Large intestine (tissue), 12 donors: ENCODE measurements at places on chromosomes 16 and 17.

DNA sequence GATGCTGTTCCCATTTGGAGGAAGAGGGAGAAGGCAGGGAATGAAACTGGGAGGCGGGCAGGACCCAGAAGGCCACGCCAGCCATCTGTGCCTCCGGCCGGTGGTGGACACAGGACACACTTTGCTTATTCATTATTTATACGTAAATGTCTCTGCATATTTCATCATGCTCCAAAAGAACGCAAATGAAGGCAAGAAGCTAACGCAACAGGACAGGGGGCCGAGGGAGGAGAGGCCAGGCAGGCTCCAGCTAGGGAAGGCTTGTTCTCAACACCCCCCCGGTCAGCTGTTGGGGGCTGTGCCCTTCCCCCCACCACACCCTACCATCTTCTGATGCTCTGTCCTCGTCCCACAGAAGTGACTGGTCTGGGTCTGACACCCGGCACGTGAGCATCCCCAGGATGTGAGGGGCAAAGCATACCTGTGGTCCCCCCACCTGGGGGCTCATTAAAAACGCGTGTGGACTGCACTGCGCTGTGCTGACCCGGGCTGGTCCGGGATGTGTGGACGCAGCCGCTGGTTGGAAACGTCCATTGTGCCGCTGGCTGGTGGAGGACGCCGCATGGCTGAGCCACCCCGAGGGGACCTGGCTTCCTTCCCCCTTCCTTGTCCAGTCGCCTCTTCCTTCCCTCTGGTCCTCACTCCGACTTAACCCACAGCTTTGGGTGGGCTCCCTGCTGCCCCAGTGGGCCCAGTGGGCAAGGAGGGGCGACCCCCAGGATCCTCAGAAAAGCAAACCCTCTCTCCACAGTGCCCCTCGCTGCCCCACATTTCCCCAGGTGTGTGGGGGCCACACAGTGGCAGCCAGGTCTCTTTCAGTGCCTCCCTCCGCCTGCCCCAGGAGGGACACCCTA lies 46.4 kb upstream of the ENPP7 start:
- no peak for DNase-seq
- H3K4me1 ChIP-seq: no peaks in the 10 kb centered on the region
- H3K27me3 ChIP-seq: peaks cover 9% of the 10 kb centered on the region
- H3K4me3 ChIP-seq: no peak overlapping the region
- no peaks in the 10 kb centered on the region for H3K36me3 ChIP-seq

DNA sequence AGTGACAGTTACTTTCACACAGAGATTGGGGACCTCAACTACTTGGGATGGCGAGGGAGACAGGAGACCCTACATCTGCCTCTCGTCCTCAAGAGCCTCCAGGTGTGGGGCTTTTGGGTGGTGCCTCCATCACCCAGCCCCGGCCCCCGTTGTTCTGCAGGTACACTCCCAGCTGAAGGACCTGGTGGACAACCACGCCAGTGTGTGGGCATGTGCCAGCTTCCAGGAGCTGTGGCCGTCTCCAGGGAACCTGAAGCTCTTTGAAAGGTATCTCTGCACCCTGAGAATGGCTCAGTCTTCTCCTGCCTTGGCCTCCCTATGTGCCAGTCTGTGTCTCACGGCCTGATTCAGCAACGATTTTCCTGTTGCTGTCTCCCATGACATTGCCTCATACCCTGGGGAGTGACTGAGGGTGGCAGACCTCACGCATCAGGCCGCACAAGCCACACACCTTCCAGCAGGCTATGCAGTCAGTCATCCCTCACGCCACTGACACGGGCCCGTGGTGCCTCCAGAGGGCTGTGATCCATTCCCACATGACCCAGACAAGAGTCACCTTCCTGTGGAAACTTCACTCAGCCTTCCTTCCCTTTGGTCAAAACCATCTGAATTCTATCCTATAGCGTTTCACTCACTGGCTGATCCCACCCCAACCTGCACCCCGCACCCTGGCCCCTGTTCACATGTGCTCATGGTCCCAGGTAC lies 3.7 kb downstream of the CCNF start:
- no peaks in the 10 kb centered on the region for H3K27me3 ChIP-seq
- H3K27ac ChIP-seq: no peak overlapping the region
- peaks cover 38% of the 10 kb centered on the region for H3K36me3 ChIP-seq

- no peak overlapping the region for H3K27ac ChIP-seq
- no peak overlapping the region for H3K4me3 ChIP-seq
- no peak for DNase-seq
- H3K36me3 ChIP-seq: peaks cover 4% of the 10 kb centered on the region
These were observed 8.2 kb downstream of the DCAF7 start for GRCh38 chr17:63558441-63558840.

- H3K4me1 ChIP-seq: peaks cover 3% of the 10 kb centered on the region
- H3K27me3 ChIP-seq: no peaks in the 10 kb centered on the region
- no peak overlapping the region for H3K27ac ChIP-seq
- no peak for DNase-seq
- H3K4me3 ChIP-seq: no peak overlapping the region
These were observed 50.2 kb downstream of the WSB1 start for GRCh38 chr17:27343977-27344607.

DNA sequence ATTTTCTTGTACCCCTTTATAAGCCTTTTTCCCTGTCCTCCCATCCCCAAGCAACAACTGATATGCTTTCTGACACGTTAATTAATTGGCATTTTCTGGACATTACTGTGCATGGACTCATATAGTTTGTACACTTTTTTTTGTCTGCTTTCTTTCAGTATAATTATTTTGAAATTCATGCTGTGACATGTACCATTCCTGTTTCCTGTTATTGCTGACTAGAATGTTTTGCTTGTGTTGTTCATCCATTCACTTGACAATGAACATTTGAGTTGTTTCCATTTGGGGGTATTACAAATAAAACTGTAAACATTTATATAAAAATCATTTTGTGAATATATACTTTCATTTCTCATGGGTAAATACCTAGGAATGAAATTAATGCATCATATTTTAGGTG lies 50.6 kb downstream of the RBBP6 start:
- H3K27ac ChIP-seq: no peak overlapping the region
- H3K36me3 ChIP-seq: no peaks in the 10 kb centered on the region
- H3K4me3 ChIP-seq: no peak overlapping the region
- no peaks in the 10 kb centered on the region for H3K27me3 ChIP-seq

DNA sequence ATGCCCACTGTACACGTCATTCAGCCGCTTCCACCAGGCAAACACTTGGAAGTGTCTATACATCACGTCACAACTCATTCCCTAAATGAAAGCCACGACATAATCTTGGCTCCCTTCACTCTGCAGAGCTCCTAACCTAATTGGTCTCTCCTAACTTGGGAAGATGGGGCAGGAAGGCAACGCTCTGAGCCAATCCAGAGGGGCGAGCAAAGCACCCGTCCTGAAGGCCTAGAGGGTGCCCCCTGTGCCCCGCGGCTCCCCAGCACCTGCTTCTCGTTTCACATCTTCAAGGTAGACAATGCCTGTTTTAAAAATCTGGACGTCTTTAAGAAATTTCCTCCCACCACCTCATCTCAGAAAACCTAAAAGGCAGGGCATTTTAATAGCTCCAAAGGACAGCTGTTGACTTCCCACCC lies 1.0 kb downstream of the CSNK2A2 start:
- peaks cover 26% of the 10 kb centered on the region for H3K36me3 ChIP-seq
- peaks cover 4% of the 10 kb centered on the region for H3K4me1 ChIP-seq
- peak overlapping the region; percentile 58 for H3K4me3 ChIP-seq

- H3K4me3 ChIP-seq: no peak overlapping the region
- peaks cover 16% of the 10 kb centered on the region for H3K4me1 ChIP-seq
- H3K36me3 ChIP-seq: no peaks in the 10 kb centered on the region
- peak; percentile 58 for DNase-seq
- H3K27ac ChIP-seq: peak overlapping the region; percentile 8
These were observed 11.2 kb upstream of the SLC47A2 start for GRCh38 chr17:19727501-19728078.

DNA sequence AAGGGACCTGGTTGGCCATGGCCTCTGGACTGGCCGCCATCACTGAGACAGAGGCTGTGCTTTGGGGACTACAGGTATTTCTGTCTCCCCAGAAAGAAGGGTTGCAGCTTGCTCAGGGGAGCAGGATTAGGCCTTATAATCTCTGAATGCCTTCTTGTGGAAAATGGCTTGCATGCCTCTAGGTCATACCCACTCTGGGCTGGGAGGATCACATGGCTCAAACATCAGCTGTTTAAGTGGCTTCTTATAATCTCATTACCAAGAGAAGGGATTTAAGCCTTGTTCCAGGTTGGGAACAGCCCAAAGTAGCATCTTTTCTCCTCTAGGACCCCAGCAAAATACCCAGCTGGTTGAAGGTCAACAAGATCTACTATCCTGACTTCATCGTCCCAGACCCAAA lies 19.1 kb downstream of the LIG3 start:
- H3K4me1 ChIP-seq: no peaks in the 10 kb centered on the region
- DNase-seq: no peak
- peaks cover 75% of the 10 kb centered on the region for H3K36me3 ChIP-seq
- H3K27me3 ChIP-seq: no peaks in the 10 kb centered on the region
- H3K4me3 ChIP-seq: no peak overlapping the region

- H3K4me3 ChIP-seq: no peak overlapping the region
- H3K36me3 ChIP-seq: peaks cover 12% of the 10 kb centered on the region
- H3K27me3 ChIP-seq: no peaks in the 10 kb centered on the region
- H3K4me1 ChIP-seq: peaks cover 3% of the 10 kb centered on the region
- no peak for DNase-seq
These were observed 206.7 kb downstream of the RPTOR start for GRCh38 chr17:80751070-80751945.

DNA sequence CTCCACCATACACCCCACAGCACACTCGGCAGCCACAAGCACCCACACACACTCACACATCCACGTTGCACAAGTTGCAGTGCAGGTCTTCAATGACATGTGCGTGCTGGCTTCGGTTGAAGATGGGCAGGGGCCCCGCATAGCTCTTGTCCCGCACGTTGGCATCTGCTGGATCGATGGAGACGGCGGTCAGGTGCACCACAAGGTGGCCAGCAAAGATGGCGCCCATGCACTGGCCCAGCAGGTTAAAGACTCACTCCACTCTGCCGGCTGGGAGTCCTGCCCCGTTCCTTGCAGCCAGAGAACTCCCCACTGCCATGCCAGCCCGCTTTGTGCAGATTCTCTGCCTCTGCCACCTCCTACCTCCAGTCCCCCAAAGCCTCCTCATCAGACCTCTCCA lies 7.6 kb upstream of the TPPP3 start:
- no peaks in the 10 kb centered on the region for H3K27me3 ChIP-seq
- DNase-seq: no peak
- H3K4me3 ChIP-seq: no peak overlapping the region

DNA sequence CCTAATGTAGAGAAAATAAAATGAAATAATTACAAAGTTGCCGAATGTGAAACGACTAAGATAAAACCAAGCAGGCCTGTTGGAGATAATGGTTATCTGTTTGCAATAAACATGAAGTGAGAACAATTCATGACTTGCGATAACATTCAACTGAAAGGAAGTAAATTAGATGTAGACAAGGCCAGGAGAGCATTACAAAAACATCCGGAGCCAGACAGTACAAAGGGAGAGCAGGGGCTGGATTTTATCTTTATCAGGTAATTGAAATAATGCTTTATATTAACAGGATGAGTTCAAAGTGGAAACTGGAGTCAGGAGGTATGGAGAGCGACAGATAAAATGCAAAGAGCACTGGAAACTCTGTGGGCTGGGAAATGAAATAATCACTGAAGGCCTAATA lies 265.6 kb upstream of the GOT2 start:
- H3K4me3 ChIP-seq: no peak overlapping the region
- H3K4me1 ChIP-seq: no peaks in the 10 kb centered on the region
- no peaks in the 10 kb centered on the region for H3K36me3 ChIP-seq
- H3K27ac ChIP-seq: no peak overlapping the region
- DNase-seq: no peak

GRCh38 chr16:48421741-48422140 lies 36.5 kb upstream of the SIAH1 start:
- no peak overlapping the region for H3K4me3 ChIP-seq
- no peaks in the 10 kb centered on the region for H3K27me3 ChIP-seq
- no peak overlapping the region for H3K27ac ChIP-seq

GRCh38 chr16:29148131-29148691 lies 163.4 kb downstream of the LAT start:
- no peaks in the 10 kb centered on the region for H3K27me3 ChIP-seq
- DNase-seq: no peak
- H3K4me1 ChIP-seq: no peaks in the 10 kb centered on the region
- no peaks in the 10 kb centered on the region for H3K36me3 ChIP-seq

- H3K27ac ChIP-seq: no peak overlapping the region
- no peaks in the 10 kb centered on the region for H3K4me1 ChIP-seq
- no peaks in the 10 kb centered on the region for H3K36me3 ChIP-seq
- DNase-seq: no peak
- H3K4me3 ChIP-seq: no peak overlapping the region
These were observed 258.2 kb downstream of the PARN start for GRCh38 chr16:14371778-14372431.

DNA sequence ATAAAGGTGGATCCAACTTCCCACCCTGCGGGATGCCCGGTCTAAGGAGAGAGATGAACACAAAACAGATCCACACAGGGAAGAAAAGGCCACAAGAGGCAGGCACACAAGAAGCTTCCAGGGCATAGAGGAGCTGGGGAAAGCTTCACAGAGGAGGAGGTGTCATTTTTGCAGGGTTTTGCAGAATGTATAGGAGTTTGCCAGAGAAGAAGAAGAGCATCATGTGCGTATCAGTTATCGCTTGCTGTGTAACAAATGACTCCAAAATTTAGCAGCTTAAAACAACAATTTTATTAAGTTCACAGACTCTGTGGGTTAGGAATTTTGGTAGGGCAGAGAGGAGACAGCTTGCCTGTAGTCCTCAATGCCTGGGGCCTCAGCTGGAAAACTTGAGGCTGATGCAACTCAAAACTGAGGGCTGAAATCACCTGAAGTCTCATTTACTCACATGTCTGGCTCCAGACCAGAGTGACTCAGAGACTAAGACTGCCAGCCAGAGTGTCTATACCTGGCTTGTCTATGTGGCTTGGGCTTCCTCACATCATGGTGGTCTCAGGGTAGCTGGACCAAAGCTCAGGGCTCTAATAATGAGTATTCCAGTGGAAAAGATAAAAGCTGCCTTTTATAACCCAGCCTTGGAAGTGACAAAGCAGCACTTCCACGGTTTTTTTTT lies 33.9 kb upstream of the ZNF423 start:
- no peak overlapping the region for H3K4me3 ChIP-seq
- no peaks in the 10 kb centered on the region for H3K27me3 ChIP-seq
- no peak for DNase-seq
- H3K4me1 ChIP-seq: peaks cover 24% of the 10 kb centered on the region
- H3K36me3 ChIP-seq: no peaks in the 10 kb centered on the region
- H3K27ac ChIP-seq: no peak overlapping the region
